ENCODE measurements at places on chromosomes 7 and 10.
A peak's percentile ranks its signal among the peaks of the same experiment; 100 is the strongest.

- no peak for DNase-seq
These were observed 113.7 kb downstream of the CDK14 start for GRCh38 chr7:90709501-90710465.

- no peak for DNase-seq
These were observed 706.7 kb downstream of the DNAJB9 start for GRCh38 chr7:109276348-109276747.

DNA sequence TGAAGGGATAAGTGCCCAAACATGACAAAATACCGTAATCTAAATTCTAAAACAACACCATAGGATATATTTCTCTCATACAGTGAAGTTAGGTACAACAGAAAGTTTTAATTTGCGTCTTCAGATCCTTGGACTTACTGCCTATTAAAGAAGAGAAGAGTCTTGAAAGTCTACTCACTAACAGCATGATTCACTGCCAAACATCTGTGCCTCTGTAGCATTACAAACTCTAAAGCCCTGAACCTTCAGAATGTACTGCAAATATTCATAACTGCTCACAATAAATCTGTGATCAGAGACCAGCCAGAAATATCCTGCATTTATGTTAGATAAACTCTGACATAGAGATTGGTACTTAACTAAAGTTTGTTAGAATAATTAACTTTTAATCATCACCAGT is 365.3 kb downstream of the PARD3 start:
- DNase-seq, result no peak

DNA sequence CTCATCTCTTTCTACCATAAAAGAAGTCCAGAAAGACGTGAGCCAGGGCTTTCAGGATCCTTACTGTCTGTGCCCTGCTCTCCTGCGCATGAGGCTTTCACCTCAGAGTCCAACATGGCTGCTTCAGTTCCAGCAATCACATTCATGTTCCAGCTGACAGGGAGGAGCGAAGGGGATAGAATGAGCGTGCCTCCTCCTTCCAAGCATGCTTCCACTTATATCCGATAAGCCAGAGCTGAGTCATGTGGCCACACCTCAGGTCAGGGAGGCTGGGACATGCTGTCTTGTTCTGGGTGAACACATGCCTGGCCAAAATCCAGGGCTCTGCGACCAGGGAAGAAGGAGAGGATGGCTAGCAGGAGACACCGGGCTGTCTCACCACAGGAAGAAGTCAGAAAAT is 248.2 kb downstream of the SKAP2 start:
- DNase-seq, result no peak

GRCh38 chr7:97971120-97971989 is 18.6 kb downstream of the OCM2 start:
- no peak for DNase-seq

DNA sequence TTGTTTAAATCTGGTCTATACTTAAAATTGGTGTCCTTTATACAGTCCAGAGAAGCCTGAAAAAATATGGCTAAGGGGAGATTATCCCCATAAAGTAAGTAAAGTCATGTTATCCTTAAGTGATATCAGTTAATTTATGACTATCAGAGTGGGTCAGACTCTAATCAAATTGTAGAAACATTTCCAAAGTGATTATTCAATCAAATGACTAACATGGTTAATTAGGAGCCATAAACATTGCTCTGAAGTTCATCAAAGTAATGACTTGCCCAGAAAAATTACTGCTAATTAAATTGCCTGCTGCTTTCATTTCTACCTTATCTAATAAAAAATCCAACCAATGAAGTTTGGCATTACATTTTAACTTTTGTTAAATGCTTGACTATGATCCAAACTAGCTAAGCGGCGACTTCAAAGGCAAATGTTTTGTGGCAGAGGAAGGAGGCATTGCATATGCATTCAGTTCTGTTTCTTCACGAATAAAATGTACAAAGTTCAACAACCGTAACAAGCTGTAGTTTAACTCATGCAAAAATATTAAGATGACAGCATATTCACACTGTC is 76.7 kb downstream of the ETV1 start:
- DNase-seq, result no peak

DNA sequence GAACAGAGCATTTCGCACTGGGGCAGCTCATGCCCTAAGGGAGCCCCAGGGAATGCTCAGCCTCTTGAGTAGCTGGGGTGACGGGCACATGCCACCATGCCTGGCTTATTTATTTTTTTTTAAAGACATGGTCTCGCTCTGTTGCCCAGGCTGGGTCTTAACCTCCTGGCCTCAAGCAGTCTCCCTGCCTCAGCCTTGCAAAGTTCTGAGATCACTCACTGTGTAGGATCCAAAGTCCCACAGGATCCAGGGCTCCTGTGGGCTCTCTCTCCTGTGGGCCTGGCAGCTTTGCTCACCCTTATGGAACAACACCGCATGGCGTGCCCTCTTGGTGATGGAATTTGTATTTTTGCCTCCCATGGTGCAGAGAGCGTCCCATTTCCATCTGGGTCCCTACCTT is 34.0 kb downstream of the TMEM120A start:
- no peak for DNase-seq

GRCh38 chr10:47021850-47022249 is 110.6 kb downstream of the PTPN20 start:
- no peak for DNase-seq

- DNase-seq, result peak; percentile 23
These were observed 61.0 kb upstream of the PAPSS2 start for GRCh38 chr10:87598700-87599099.

DNA sequence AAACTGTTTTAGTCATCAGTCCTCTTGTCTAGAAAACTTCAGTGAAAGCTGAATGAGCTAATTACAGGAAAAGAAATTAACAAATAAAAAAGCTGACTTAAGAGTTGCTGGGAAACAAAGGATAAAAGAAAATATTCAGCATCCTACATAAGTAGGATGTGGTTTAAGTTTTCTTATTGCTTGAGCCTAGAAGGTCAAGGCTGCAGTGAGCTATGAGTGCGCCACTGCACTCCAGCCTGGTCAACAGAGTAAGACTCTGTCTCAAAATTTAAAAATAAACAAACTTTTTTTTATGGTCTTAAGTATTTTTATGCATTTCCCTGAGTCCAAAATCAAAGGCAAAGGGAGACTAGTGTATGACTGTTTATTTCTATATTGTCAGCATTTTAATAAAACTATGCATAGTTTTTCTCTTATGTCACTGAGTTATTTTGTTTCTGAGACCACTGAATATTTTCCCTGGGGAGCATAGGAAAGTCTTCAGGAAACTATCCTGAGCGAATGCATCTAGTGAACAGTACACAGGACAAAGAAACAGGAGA is 40.0 kb upstream of the LRRN3 start:
- no peak for DNase-seq

GRCh38 chr10:100774223-100774622 is 28.8 kb downstream of the PAX2 start:
- no peak for DNase-seq

DNA sequence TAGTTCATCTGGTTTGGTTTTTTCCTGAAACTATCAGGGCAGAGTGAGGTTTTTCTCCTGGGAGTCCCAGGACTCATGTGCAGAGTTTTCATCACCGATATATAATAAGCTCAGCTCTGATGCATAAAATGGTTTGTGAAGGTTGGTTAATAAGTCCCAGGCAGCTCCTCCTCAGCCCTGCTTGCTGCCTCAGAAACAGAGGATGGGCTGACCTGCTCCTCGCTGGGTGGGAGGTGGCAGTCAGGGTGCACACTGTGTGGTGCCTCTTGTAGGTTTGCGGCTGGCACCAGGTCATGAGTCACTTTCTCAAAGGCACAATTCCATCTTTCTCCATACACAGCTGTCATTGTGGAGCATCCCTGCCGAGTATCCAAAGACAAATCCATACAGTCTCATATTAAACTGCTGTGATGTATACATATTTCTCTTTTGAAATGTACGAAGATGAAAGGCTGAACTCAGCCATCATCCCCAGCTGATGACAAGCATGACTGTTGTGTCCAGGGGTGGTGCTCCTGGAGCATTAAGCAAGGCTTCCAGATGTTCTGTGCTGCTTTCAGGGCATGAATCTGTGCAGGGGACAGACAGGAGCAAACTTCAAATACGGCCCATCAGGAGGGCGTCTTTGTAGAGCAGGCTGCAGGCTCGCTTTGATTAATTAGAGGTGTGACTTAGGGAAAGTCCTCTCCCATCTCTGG is 125.7 kb upstream of the NPS start:
- no peak for DNase-seq

- DNase-seq, result no peak
These were observed 1.9 kb downstream of the TMEM229A start for GRCh38 chr7:124030964-124031363.

DNA sequence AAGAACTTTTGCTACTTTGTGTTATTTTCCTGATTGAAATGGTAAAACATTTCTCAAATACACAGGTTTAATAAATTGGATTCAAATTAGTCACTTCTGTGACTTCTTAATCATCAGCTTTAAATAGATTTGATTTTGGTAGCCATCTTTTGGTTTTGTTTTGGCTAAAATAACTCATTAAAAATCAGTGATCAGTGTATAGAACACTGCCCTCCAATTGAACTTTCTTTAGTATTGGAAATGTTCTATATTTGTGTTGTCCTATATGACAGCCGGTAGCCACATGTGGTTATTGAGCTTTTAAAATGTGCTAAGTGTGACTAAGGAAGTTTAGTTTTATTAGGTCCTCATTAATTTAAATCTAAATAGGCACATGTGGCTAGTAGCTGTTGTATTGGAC is 50.4 kb downstream of the GLCCI1 start:
- no peak for DNase-seq

- DNase-seq, result no peak
These were observed 4.9 kb upstream of the GRID2IP start for GRCh38 chr7:6556196-6556595.

DNA sequence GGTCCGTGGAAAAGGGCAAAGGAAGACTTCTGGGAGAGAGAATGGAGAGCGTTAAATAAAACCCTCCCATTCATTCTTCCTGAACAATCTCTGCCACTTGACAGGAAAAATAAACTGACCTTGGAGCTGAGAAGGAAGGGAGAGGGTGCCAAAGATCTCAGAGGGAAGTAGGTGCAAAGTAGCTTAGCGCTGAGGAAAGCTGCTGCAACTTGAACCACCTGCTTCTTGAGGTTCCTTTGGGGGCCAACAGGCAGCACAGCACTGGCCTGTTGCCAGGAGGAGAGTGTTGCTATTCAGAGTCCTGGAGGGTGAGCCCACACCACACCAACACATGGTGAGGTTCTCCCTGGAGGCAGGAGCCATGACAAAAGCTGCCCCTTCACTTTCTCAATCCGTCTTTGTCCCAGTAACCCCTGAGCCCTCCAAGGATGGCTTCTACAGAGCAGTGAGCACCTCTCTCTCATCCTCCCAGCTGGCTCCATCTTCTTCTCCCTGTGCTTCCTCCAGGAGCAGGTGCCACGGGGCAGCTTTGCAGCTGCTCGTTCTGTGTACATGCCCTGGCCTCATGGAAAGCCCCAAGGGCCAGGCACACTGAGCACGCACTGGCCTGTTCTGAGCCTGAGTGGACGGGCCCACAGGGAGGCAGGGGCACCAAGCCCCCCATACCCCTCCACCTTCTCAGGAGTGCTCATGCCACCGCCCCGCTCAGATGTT is 101.3 kb downstream of the STRA8 start:
- DNase-seq, result no peak

DNA sequence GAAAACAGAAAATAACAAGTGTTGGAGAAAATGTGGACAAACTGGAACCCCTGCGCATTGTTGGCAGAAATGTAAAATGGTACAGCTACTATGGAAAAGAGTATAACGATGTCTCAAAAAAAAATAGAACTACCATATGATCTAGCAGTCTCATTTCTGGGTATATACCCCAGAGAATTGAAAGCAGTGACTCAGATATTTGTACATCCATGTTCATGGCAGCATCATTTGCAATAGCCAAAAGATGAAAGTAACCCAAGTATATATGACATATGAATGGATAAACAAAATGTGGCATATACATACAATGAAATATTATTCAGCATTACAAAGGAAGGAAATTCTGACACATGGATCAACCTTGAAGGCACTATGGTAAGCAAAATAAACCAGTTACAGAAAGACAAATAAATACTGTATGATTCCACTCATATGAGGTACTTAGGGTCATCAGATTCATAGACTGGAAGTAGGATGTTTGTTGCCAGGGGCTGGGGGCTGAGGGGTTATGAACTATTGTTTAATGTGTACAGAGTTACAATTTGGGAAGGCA is 4.9 kb downstream of the NRCAM start:
- no peak for DNase-seq

DNA sequence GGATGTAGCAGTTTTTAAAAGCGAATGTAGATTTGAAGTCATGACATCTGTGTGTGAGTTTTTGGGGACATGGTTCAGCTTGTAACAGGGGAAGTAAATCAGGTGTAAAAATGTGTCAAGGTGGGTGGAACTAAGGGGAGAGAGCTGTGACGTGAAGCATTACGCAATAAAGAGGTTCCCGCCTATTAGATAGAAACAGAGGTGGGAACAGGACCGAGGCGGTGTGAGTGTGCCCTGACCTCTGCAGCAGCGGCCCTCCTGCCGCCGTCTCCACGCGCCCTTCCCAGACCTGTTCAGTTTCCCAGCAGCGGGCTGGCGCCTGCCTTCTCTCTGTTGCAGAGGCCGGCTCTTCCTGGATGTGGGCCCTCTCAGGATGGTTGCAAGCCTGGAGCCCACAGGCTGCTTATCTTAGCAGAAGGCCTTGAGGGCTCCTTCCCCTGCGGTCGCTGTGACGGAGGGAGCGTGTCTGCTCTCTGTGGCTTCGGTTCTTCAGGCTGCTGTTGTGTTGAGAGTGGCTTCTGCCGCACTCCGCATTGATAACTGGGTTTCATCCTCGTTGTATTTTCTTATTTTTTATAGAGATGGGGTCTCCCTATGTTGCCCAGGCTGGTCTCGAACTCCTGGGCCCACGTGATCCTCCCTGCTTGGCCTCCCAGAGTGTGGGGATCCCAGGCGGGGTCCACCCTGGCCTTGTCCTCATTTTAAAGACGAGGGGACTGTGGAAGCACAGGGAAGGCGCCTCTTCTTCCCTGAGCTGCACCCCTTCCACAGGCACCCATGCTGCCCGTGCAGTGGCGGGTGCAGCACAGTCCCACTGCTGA is 65.0 kb downstream of the DNAJB6 start:
- DNase-seq, result no peak

DNA sequence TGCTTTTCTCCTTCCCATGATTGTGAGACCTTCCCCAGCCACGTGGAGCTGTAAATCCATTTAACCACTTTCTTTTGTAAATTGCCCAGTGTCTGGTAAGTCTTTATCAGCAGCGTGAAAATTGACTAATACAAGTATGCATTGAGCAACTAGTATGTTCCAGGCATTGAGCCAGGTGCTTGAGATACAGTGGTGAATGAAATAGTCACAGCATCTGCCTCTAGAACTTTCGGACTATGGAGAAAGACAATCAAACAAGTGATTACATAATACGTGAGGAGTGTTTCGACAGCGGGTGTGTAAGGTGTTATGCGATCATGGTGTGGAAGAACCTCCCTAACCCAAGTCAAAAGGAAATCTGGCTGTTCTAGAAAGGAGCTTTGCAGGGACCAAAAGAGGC is 21.6 kb upstream of the NUP205 start:
- no peak for DNase-seq

DNA sequence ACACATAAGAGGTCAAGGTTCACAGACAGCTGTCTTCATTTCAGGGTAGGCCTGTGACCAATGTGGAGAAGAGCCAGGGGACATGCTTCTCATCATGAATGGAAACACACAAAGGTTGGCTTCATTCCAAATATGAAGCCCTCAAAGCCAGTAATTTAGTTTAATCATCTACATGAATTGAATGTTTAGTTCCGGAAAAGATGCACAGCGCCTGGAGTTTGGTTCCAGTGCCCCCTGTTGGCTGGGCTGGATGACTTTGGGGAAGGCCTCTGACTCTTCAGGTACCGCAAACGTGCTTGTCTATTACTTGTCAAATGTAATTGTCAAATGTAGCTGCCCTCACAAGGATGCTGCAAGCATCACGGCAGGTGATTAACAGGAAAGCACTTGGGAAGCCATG is 130.7 kb downstream of the ADRA2A start:
- DNase-seq, result no peak

- peak; percentile 3 for DNase-seq
These were observed 171.1 kb downstream of the GLI3 start for GRCh38 chr7:42065942-42066341.

Data from hippocampal formation (tissue), 2 donors.